Activated CD8-positive, alpha-beta memory T cell treated with anti-CD3 and anti-CD28 coated beads for 1 hour (primary cell): ENCODE measurements at places on chromosomes 12 and 14.

- no peak for DNase-seq
These were observed 11.6 kb upstream of the PTPRB start for GRCh38 chr12:70648831-70649230.

- no peak for DNase-seq
These were observed 22.3 kb upstream of the TC2N start for GRCh38 chr14:91889477-91890211.

DNA sequence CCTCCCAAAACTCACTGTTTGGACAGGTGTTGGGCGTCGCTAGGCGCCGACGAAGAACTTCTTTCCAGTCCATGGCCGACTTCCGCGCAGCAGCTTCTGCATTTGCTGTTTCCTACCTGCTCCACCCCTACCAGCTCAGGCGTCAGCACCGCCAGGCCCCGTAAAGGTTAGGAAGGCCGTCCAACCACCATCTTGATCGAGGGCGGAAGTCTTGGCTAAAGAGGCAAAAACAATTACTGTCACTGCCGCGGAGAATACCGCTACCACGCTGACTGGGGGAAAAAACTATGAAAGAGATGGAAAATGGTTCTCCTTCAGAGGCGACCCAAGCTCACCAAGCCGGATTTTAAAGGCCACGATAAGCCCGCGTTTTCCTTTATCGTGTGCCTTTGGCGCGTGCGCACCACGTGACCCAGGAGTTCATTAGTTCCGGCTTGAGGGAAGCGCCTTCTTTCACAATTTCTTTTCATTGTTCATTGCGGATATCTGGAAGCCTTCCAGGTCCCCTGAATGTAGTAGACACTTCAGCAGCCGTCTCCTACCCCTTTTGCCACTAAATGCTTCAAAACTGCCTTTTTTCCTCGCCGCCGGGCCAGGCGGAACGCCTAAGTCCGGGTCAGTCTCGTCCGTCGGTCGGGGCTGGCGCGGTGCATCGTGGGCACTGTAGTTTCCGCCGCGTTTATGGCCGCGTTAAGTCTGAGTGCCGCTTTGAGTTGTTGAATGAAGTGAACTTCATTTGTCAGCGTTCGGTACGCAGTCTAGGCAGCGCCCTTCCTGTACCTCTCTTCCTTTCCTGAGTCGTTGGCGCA lies at the start of the genes PPP2R3C and PRORP:
PPP2R3C (minus strand) TSS at position 104 of the 809 bp plus-strand sequence; CDS start at position 73, 31 bp downstream.
PRORP (plus strand) TSS at position 666 of the 809 bp plus-strand sequence. CDS start 694 bp downstream, outside the sequence.
- DNase-seq: peak; percentile 76

DNA sequence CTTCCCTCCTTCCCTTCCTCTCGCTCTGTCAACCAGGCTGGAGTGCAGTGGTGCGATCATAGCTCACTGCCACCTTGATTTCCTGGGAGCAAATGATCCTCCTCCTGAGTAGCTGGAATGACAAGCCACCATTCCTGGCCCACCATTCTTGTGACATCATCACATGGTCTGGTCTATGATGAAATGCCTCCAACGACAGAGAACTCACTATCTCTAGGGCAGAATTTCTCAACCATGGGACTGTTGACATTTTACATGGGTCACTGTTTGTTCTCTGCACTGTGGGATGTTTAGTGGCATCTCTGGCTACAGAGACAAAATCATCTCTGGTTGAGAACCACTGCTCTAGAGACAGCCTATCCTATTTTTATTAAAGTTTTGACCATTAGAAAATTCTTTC lies 9.7 kb downstream of the VRK1 start:
- no peak for DNase-seq

DNA sequence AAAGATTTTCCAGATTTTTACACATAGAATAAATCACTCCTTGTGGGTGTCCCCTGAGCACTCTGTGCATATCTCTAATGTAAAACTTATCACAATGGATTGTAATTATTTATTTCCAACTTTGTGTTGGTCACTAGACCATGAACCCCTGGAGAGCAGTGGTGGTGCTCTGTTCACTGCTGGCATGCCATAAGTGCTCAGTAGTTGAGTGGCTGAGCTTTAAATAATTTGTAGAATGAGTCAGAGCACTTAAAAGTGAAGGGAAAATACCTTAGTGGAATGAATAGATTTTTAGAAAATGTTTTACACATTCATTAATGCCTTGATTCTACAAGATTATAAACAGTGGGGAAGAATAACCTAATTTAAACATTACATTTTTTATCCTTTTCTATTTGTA lies 6.3 kb downstream of the MGAT4C start:
- no peak for DNase-seq

DNA sequence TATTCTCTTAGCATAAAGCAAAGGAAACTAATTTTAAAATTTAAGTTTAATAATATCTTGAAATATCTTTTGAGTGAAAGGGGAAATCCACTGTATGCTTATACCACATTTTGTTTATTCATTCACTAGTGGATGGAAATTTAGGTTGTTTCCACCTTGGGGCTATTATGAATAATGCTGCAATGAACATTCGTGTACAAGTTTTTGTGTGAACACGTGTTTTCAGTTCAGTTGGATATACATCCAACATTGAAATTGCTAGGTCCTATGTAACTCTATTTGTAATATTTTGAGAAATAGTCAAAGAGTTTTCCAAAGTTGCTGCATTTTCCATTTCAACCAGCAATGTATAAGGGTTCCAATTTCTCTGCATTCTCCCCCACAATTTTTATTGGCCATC lies 83.7 kb upstream of the ETV6 start:
- no peak for DNase-seq

DNA sequence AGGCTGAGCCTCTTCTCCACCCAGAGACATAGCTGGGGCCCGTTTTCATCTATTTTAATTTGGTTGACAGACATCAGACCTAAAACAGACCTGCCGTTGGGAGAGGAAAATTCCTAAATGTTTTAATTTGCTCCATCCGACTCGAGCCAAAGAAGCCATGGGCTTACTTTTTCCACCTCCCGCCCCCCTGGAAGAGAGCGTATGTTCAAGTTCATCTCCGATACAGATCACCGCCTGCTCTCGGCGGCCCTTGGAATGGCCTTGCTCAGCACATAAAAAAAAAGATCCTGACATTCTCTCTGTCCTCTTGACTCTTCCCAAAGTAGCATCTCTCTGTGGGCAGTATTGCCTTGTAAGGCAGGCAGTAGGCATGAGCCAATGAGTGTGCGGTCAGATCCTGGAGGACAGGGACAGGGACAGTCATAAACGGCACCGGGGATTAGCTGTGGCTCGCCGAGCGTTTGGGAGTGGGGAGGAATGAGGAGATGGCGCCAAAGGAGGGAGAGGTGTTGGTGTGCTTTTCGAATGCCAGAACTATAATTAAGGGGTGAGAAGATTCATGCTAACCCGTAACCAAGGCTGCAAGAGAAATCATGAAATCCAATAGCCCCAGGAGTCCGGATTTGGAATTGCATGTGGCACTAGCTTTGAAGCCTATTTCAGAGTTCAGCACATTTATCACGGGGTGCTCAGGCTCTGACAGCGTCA lies 47.9 kb upstream of the MEG3 start:
- DNase-seq: no peak

DNA sequence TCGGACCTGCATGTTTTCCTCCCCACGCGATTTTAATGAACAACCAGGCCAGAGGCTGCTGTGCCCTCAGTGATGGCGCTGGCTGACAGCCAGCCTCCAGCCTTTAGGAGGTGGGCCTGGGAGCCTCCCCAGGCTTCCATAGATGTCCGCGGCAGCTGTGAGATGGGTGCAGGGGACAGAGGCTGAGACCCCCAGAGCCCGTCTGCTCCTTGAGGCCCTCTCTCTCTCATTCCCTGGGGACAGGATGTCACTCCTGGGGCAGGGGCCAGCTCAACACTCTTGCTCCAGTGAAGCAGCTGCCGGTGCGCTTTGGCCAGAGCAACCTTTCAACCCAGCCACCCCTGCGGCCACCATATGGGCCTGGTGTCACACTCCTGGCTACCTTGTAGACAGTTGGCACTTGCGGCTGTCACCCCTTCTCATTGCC lies 24.8 kb downstream of the MVK start:
- DNase-seq: no peak

DNA sequence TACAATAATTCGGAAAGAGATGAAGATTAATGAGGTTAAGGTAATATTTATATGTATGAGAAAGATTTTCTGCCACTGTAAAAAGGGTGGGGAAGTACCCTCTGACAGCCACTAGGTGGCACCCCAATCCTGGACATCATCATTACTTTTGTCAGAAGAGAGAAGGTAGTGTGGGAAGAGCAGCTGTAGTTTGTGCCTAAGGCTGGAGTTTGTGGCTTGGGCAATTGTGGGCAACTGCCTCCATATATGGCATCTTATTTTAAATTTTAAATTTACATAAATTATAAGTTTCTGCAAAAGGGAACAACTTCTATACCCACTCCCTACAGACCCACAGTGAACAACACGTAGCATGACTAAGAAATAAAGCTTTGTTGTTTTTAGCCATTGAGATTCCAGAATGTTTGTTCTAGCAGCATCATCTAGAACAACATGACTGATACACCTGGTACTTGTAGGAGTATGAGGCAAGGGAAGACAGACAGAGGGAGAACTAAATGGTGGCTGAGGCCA lies 34.4 kb upstream of the SYCP3 start:
- DNase-seq: peak; percentile 51

DNA sequence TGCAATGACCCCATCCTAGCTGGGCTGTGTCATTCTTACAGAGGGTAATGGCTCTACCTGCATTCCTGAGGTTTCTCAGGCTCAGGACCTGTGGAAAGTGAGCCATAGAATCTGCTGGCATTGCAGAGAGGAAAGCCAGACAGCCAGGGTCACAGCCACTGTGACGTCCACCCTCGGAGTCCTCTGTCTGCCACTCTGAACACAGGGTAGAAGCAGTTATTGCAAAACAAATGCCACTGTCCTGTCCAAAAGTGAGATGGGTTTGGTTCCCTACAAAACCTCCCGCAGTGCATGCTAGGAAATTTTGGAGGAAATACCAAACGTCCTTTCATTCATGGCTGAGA lies 37.8 kb downstream of the TNFAIP2 start:
- DNase-seq: no peak

GRCh38 chr14:27528328-27528727 lies 930.5 kb upstream of the NOVA1 start:
- DNase-seq: no peak

DNA sequence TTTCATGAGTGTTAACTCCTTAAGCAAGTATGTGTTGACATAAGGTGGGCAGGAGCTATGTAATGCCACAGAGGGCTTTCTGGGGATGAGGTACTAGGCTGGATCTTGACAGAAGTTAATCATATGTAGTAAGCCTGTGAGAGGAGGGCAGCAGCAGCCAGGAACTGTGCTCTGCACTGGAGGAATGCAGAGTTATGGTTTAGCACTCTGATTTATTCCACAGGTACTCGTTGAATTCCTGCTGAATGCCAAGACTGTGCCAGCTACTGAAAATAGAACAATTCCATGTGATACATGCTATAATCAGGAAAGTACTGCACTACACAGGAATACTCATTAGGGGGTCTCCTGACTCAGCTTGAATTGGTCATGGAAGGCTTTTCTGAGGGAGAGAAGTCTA lies 58.7 kb downstream of the SUSD6 start:
- no peak for DNase-seq

- DNase-seq: no peak
These were observed 11.5 kb downstream of the RIMKLB start for GRCh38 chr12:8709124-8709830.

DNA sequence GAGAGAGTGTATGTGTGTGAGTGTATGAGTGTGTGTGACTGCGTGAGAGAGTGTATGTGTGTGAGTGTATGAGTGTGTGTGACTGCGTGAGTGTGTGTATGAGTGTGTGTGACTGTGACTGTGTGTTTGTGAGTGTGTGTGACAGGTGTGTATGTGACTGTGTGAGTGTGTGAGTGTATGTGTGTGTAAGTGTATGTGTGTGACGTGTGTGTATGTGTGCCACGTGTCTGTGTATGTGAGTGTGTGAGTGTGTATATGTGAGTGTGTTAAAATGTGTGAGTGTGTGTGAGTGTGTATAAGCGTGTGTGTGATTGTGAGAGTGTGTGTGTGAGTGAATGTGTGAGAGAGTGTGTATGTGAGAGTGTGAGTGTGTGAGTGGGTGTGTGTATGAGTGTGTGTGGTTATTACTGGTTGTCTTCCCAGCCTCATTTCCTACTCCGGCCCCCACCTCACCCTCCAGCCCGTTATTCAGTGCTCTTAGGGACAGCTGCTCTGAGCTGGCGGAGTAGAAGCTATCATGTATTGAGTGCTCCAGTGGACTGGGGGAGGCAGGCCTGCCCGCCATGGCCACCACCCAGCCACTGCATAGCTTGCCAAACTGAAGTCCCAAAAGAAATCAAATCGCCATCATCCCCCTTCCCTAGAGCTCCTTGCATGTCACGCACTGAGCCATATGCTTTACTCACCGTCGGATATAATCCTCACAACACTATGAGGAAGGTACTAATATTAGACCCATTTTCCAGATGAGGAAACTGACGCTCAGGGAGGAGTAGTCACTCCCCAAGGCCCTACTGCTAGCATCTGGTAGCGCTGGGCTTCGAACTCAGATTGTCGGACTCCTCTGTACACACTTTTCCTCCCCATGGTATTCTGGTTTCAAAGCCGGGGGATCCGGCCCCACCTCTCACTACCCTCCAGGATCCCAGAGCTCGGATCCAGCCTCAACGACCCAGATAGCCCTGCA lies 10.3 kb upstream of the MYL2 start:
- no peak for DNase-seq

GRCh38 chr12:83665634-83666218 lies 979.0 kb downstream of the TMTC2 start:
- DNase-seq: no peak

- DNase-seq: no peak
These were observed 1.4 kb upstream of the PTPRQ start for GRCh38 chr12:80442426-80443222.

- no peak for DNase-seq
These were observed 1.6 kb downstream of the ARHGEF25 start for GRCh38 chr12:57612711-57613426.

GRCh38 chr12:9943240-9943639 lies 11.1 kb upstream of the CLEC2A start:
- no peak for DNase-seq

- DNase-seq: no peak
These were observed 3.5 kb downstream of the TEDC1 start for GRCh38 chr14:105494606-105494929.

- no peak for DNase-seq
These were observed 45.8 kb downstream of the SINHCAF start for GRCh38 chr12:31280183-31280582.

GRCh38 chr12:6264402-6265037 lies 46.0 kb upstream of the PLEKHG6 start:
- DNase-seq: no peak

DNA sequence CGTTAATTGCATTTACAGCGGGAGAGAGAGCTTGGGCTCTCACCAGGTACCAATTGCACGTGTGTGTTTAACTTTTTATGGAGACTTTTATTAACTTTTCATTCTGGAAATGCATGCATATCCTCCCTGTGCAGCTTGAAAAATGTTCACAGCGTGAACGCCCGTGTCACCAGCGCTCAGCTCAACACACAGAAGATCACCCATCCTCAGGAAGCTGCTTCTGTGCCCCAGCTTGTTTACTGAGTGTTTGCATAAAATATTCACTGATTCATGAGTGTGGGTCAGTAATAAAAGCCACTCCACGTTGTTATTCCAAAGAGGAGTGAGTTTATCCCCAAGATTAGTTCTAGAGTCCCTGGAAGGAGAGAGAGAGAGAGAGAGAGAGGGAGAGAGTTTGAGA lies 75.5 kb upstream of the FZD10 start:
- no peak for DNase-seq

- no peak for DNase-seq
These were observed 29.3 kb downstream of the MYF5 start for GRCh38 chr12:80745851-80746505.
